ENCODE measurements at places on chromosomes 3 and 15. TPM values are rescaled to one million over a fixed set of nuclear protein-coding genes. Genes with fewer than 3 reads are reported as not detected.

DNA sequence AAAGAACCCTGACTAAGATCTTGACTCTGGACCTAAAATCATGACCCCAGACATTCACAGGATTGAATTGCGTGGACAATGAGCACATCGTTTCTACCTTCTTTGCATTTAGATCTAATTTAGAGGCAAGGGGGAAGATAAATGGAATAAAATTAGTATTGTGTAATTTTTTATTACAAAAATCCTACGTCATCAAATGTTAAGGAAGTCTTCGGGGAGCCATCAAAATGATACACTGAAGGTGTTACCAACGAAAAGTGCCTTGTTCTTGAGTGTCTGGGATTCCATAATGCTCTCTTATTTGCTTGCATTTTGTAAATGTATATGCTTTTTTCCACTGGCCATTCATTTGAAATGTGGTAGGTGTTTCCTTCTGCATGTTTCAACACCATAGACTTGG lies 52.8 kb upstream of the C3orf49 start:
- no peak for DNase-seq

ELL3 gene
- 5.0 TPM for total RNA-seq

THBS1 gene
- total RNA-seq, result 429 TPM

PHC3 gene
- 68.6 TPM for total RNA-seq

All from adrenal gland (tissue), 19 donors.